ENCODE measurements at places on chromosomes 3 and 15.
A peak's percentile ranks its signal among the peaks of the same experiment; 100 is the strongest.

DNA sequence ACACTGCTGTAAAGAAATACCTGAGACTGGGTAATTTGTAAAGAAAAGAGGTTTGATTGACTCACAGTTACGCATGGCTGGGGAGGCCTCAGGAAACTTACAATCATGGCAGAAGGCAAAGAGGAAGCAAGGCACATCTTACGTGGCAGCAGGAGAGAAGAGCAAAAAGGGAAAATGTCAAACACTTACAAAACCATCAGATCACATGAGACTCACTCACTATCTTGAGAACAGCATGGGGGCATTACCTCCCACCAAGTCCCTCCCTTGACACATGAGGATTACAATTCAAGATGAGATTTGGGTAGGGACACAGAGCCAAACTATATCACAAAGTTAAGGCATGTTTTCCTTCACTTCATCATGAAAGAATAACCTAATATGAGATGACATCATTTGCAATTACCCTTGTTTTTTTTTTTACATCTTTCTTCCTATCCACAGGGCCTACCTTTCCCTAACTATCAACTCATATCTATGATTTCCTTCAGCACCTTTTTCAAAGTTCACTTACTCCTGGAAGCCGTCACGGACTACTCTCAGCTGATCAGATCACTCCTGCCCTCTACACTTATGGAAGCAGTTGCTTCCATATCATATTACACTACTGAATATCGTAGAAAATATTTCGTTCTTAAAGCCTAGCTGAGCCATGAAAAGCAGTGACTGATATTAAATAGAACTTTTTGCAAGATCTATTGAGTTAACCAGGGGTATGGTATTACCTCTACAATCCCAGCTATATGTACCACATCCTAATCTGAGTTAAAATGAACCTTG lies 25.5 kb upstream of the ATP8B4 start:
- DNase-seq = no peak

DNA sequence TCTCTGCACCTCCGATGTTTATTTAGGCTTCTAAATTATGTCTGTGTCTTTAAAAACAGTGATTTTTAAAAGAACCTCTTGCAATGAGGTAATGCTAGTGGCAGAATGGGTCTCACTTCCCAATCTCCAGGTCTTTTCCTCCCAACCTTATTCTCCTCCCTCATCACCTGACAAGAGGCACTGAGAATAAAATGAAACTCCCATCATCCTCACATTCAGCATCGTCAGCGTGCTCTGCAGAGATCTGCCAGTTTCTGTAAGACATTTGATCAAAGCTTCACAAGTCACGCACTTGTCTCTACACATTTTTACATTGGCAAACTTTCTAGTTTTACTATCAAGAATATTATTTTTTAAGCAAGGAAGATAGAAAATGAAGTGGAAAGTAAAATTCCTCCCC lies 420.5 kb downstream of the GABRB3 start:
- no peak for DNase-seq

DNA sequence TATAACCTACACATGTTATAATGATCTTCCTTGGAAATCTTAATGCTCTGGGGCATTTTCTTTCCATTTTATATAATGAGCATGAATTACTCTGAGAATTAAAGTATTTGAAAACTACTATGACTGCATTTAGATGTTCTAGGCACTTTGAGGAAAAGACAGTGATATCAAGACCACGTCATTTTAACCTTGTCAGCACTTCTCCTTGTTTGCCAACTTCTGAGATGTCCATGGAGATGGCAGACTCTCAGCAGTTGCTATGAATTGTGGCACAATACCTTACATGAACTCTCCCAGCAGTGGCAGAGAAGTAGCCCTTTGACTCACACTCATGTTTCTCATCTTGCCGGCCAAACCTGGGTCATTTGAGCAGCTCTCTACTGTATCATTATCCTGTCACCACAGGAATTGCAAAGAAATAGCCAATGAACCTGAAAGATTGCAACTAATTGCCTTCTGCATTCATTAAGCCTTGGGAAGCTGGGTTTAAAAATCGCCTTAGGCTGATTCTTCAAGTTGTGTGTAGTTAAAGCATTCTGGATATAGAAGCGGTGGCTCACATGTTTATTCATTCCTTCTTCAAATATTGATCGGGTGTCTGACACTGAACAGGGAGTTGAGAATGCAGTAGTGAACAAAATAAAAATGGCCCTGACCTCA lies 272.2 kb upstream of the CFAP20DC start:
- DNase-seq = no peak

DNA sequence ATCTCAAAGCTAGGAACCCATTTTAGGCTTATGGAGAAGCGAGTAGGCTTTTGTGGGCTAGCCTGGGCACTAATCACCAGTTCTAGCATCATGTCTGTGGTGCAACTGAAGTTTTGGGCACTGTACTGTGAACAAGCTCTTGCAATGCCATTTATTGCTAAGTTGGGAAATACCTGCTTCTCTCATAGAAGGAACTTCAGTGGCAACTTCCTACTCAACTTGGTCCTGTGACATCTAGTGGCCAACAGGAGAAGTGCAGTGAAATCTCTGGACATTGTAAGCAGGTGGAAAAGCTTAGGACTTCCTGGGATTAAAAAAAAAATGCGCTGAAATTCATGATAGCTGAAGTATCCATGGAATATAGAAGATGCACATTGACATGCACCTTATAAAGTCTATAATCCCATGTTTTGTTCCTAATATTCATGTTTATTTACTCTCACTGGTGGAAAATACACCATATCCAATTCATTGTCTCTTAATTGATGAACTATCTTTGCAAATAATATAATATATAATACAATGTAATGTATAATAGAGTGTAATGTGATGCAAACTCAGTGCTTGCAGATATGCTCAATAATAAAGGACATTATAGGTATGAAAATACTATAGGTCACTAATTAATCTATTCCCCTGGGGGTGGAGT lies 6.5 kb upstream of the ALDH1A3 start:
- DNase-seq = peak; percentile 74

DNA sequence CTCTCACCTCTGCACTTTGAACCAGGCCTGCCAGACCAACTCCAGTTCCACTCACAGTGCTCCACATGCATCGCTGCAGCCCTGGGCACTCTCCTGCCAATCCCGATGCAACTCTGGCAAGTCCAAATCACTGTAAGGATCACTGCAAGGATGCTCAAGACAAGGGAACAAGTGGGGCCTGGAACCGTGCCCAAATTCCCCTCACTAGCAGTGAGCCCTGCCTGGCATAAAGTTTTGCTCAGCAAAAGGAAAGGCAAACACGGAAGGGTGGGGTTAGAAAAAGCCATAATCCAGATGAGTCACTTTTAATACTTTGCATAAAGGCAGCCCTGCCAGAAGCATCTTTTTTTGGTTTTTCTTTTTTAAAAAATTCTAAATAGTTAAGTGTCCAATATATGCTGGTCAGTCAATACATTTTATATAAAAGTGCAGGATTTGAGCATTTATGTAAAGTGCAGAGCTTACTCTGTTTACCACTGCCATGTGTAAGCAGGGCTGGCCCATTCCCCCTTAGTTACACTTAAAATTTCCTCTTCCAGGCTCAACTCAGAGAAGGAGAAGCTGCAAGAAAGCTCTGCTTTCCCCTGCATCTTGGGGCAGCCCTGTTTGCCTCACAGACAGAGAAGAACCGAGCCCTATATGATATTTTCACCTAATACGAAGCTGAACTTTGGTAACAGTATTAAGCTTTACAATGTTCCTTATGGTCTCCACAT lies 102.2 kb downstream of the CD47 start:
- DNase-seq = no peak

- DNase-seq = no peak
Measured at GRCh38 chr3:129827765-129828164, 65.7 kb downstream of the TMCC1 start.

Measured in H1 (cell line).